ENCODE measurements at places on chromosomes 13 and 19.

DNA sequence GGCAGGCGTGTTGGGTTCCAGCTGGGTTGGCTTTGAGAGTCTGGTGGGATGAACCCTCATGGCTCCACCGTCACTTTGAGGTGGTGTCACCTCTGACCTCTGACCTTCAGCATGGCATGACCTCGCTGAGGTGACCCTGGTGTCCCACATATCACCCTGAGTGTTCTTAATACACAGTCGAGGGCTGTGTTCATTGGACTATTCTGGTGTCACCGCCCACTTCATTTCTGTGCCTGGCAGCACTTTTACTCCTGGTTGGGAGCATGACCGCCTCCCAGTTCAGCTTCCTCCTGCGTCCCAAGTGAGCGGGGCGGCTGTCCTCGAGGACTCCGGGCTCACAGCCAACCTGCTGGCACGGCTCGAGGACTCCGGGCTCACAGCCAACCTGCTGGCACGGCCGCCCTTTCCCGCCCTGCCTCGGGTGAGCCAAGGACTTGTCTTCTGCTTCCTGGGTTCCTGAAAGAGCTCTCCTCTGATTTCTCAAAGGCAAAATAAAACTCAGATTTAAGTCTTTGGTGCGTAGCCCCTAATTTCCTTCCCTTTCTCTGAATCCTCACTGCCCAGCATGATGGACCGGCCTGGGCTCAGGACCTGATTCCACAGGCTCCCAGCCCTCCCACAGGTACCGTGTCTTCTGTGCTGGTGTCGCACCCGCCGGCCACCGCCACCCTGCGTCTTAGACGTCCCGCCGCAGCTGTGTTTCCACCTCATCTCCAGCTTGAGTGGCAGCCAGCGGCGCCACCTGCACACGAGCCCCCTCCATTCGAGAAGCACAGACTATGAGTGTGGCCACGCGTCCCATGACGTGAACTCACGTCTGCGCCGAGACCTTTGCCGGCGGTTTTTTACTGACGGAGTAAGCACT is 10.4 kb downstream of the ATP4B start:
- DNase-seq, result no peak

DNA sequence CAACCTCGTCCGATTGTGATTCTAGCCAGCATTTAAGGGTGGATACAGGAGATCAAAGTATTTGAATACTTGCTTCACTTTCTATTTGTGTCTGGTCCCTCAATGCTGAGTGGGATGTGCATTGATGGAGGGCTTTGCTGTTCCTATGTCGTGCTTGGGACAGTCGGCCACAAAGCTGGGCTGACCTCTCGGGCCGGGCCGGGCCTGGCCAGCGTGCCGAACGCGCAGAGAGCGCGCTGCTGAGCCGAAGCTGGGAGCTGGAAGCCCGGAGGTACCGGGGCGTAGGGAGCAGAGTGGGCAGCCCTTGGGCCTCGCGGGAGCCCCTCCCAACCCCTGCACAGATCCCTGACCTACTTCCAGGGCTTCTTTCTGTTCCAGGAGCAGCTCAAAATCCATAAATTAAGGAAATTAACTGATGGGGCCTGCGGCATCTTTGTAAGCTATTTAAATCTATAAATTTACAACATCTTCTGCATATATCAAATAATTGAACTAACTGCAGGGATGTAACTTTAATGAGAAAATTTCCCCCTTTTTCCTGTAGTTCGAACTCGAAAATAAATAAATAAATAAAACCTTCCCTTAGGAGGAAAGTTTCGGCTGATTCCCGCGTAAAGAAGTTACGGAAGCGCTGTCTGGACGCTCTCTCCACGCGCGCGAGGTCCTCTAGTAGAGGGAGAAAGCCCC is 1.8 kb upstream of the KCTD15 start:
- no peak for DNase-seq

DNA sequence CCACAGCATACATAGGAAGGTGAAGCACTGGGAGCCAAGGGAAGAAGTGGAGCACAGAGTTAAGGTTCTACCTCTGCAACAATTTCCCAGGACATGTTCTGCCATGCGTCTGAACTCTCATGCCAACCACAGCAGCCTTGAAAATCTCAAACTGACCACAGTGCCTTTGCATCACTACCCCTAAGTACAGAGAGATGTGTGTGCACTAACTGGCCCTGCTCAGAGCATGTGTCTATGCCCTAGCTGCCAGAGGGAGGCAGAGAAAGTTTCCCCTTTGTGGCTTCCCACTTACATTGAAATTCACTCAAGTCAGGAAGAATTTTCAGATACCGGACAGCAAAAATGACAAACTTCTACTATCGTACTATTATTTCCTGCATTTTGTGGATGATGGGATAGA is 26.8 kb upstream of the WDFY2 start:
- DNase-seq, result no peak

- no peak for DNase-seq
These were observed 11.1 kb upstream of the UQCR11 start for GRCh38 chr19:1616396-1616795.

DNA sequence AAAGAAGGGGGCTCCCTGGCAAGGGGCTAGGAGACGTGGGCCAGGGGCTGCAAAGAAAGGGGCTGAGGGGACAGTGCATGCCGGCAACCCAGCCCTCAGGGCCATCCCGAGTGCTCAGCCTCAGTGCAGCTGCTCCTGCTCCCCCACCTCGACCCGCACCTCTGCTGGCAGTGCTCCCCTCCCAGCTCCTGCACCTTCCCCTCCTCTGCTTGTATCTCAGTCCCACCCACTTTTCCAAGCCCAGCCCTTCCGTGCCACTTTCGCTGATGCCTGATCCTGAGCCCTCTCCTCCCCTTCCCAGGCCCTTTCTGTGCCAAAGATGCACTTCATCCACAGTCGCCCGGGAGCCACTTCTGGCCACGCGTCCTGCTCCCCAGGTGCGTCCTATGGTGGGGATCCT is 69.9 kb upstream of the KCTD15 start:
- DNase-seq, result no peak

DNA sequence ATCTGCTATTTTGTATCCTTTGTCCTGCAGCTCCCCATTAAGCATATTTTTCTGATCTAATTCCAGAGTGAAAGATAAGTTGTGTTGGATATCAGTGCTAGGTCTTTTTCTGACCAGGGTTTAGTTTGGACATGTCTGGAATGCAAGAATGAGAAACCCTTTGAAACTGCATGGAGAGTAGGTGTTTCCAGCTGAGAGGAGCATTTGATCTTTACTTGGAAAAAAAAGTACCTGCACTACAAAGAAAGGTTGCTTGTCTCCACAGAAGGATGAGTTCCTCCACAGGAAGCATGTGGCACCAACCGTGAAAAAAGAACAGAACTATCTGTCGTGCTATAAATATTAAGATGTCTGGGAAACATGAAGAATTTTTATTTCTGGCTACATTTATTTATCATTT is 36.6 kb upstream of the MED4 start:
- no peak for DNase-seq

- DNase-seq, result no peak
These were observed 5.4 kb downstream of the SOX21 start for GRCh38 chr13:94706843-94707399.

DNA sequence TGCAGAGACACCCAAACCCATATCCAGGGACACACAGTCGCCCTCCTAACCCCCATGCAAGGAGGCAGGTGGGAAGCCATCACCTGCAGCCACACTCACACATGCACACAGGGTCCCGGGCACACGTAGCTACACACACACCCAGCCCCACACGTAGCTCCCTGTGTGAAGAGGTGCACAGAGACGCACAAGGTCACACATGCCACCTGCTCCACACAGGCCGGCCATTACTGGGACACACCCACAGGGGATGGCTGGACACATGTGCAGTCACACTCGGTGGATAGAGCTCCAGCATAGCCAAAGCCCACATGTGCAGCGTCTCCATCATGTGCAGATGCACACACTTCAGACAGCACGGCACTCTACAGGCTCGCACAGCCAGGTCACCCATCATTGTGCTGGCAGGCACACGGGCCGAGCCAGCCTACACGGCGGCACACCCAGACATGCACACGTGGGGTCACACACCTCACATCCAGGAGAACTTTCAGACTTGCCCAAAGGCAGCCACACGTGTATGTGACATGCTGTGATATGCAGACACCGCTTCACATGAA is 1.1 kb downstream of the ZNF835 start:
- DNase-seq, result no peak

DNA sequence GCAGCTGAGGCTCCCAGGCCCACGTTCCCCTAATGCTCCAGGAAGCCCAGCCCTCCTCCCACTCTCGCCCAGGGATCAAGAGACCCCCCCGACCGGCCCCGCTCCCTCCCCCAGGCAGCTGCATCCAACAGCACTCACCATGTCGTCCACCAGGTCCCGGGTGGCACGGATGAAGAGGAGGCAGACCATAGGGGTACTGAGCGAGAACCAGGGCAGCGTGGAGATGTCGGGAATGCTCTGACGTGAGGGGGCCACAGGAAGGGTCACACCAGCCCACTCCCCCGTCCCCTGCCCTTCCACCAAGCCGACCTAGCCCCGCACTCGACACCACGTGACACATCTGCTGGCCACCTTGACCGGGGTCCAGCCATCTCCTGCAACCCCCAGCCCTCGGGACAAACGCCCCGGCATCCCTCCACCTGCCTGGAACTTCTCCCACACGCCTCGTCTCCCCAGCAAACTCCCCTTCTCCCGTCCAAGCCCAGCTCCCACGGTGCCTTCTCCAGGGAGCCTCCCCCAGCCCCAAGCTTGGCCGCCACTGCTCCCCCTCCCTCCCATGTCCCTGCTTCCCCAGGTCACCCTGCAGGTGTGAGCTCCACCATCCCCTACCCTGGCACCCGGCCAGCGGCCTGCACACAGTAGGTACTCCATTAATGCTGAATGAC is 4.9 kb downstream of the ATP8B3 start:
- no peak for DNase-seq

DNA sequence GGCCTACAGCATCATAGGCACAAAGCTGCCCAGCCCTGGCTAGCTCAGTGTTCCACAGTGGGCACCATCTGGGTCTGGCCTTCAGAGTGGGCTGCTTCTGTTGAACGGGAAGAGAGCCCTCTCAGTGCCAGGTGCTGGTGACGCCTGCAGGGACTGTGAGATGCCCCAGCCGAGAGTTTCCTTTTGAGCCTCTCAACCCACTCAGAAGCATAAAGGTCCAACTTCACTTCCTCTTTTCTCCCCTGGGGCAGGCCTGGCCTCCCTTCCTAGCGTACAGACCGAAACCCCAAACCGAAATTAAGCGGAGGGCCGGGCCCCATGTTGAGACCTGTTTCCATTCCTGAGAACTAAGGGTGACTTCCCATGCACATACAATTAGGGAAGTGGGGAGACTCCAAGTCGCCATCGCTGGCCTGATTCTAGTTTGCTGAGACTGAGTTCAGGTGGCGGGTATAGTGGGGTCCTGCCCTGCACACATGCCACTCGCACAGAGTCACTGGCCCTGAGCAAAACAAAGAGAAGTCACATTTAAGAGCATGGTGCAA is 6.9 kb downstream of the RAB8A start:
- no peak for DNase-seq

GRCh38 chr19:52991484-52991883 is 22.2 kb upstream of the ERVV-1 start:
- DNase-seq, result no peak

- DNase-seq, result no peak
These were observed at the start of gene PODNL1 for GRCh38 chr19:13938301-13939064. TSS of gene PODNL1 (minus strand) at chr19:13938417. CDS start at chr19:13938181, 236 bp downstream.

DNA sequence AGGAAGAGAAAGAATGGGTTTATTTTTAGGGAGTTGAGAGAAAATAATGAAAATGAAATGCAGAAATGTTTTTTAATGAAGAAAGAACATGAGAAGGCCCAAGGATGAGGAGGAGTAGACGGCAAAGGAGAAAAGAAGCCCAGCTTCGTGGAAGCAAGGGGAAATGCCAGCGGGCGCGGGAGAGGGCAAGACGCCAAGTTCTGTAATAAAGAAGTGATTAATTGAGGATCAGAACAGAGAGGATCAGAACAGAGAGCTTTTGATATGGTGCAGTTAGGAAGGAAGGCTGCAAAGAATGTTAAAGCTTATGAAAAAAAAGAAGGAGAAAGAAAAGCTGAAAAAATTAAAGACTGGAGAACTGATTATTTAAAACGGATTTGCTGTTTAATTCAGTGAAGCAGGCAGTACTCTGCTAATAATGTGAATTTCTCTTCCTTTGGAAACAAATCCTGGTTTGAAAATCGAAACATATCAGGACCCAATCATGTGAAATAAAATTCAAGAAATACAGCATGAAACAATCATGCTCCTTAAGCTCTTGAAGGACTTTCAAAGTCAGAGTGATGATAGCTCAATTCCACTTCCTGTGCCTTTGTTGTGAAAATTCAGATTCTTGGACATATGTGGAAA is 99.3 kb upstream of the SOX1 start:
- DNase-seq, result no peak

GRCh38 chr13:109959903-109960302 is 173.5 kb upstream of the IRS2 start:
- no peak for DNase-seq

DNA sequence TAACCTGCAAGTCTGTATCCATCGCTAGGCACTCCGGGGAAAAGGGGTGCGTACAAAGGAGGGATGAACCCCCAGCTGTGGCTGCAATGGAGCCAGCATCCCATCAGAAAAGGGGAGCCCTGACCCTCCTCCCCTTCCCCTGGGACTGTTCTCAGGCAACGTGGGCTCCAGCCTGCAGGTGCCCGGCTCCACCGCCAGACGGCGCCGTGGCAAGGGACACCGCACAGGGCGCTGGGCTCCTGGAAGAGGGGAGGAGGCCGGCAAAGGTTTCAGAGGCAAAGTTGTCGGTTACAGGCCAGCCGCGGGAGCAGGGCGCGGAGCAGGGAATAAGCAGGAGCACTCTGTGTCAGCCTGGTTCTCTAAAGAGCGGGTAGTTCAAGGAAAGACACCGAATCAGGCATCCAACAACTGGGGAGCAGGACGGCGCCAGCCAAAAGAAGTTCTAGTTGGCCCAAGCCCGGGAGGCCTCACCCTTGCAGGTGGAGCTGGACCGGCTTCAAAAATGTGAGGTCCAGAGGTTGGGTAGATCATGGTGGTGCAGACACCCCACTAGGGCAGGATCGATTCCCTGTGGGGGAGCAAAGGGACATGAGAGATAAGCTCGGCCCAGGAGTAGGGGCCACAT is 53.0 kb upstream of the ATP12A start:
- no peak for DNase-seq

DNA sequence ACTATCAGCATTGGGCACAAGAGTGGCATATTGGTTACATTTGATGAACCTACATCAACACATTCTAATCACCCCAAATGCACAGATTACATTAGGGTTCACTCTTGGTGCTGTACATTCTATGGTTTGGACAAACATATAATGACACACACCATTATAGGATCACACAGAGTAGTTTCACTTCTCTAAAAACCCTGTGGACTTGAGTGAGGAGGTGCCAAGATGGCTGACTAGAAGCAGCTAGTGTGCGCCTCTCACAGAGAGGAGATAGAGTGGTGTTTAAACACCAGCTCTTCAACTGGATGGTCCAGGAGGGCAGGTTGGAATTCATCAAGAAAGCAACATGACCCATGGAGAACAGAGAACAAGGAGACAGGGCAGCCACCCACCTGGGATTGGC is 265.6 kb downstream of the TDRD3 start:
- DNase-seq, result no peak

DNA sequence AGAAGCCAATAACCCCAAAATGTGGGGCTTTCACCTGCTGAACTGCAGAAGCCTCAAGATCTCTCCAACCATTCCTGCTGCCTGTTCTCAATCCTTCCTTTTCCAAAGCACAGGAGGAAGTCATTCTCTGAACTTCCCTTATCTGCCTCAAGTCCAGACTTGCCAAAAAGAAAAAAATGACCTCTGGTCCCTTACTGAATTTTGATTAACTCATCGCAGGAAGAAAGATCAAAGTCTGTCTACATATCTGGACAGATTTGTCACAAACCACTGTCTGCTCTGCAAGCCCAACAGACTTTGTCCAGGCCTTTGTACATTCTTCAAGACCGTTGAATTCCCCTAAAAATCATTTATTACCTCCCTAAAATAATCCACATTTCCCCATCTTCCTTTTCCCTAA is 126.5 kb upstream of the NBEA start:
- no peak for DNase-seq

All from stimulated activated CD4-positive, alpha-beta T cell treated with anti-CD3 and anti-CD28 coated beads, Interleukin-1b, Interleukin-23, amount 100 ng/mL, for 1 hour (primary cell).